Fibroblast of skin of right biceps (primary cell): ENCODE measurements at places on chromosomes 6 and 20.

GRCh38 chr6:168793649-168794048, 352.7 kb downstream of the SMOC2 start:
- no peak for DNase-seq

- no peak for DNase-seq
Observed at GRCh38 chr6:117870486-117871242, 36.4 kb upstream of the SLC35F1 start.

GRCh38 chr6:169646906-169647567, 54.8 kb downstream of the WDR27 start:
- no peak for DNase-seq

GRCh38 chr6:158799051-158799792, 19.9 kb downstream of the EZR start:
- peak; percentile 61 for DNase-seq

GRCh38 chr20:36344517-36345132, 38.5 kb downstream of the DLGAP4 start:
- peak; percentile 51 for DNase-seq

DNA sequence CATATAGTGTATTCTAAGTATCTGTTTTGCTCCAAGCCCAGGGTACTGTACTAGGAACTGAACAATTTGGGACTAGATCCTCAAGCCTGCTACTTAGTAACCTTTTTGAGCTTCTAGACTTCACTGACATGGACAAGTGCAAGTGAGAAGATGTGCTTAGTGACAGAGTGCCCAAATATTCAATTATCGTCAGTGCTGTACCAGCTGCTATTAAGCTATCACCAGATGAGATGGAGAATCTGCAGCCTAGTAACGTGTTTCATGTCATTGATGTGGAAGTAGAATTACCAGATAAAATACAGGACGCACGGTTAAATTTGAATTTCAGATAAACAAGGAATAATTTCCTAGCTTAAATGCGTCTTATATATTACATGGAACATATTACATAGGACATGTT, 218.3 kb downstream of the ARID1B start:
- no peak for DNase-seq

DNA sequence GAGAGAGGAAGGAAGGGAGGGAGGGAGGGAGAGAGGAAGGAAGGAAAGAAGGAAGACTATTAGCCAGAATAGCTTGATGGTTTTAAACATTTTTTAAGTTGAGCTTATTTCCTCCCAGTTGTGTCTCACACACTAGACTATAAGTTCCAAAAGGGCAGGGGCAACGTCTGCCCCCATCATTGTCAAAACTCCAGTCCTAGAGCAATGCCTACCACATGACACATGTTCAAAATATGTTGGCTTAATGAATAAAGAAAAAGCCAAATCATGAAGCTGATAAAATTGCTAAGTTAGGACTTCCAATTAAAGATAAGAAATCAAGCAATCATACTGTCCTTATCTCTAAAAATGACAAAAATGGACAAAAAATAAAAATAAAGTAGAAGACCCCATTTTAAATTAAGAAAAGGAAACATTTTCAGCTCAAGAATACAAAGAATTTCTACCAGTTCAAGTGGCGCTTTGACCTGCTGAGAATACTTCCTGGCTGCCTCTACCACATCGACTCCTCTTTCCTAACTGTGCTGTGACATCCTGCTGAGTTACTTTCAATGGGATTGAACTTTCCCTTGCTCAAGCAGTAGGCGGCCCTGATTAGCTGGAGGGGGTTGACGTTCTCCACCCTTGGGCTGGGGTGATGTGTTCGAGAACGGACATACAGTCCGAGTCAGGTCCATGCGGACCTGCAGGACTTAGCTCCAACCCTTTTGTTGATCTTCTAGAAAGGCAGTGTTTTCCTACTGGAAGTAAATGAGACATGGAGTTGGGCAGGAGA, 283.9 kb upstream of the FOXQ1 start:
- DNase-seq = peak; percentile 19

- DNase-seq = peak; percentile 99
Observed at GRCh38 chr20:2470423-2471193, at the start of gene SNRPB. Gene SNRPB (minus strand): TSS chr20:2470789. CDS start chr20:2470690, 99 bp downstream.

- DNase-seq = no peak
Observed at GRCh38 chr6:43942616-43943015, 172.6 kb downstream of the VEGFA start.

DNA sequence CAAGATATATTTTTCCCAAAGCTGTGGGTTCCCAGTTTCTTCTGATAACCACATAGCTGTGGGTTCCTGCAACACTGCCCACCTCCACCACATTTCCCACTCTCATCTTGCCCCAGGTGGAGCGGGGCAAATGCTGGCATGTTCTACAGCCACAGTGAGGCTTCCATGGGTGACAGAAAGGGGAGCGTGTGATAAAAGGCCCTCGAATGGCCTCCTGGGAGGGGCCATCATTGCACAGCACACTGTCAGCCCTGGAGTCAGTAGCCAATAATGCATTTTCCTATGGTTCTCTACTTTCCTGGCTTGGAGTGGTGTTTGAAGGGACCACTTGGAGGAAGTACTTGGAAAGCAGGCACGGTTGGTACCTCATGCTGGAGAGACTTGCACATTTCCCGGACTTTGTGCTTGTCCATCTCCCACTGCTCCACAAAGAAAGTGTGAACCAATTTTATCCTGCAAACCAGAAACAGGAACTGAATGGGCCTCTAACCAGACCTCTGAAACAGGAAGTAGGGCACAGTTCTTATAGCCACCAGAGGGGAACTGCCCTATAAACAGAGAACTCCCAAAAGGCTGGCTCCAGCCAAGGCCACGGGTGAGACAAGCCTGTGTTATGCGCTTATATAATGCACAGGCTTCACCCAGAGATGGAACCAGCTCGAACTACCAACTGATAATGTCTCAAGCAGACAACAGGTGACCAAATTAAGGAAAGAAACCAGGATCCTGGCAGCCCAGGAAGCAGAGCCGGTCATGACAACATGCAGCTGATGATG, 8.6 kb downstream of the MAP3K5 start:
- DNase-seq = no peak
